ENCODE measurements at places on chromosomes 5 and 9.

- no peak for DNase-seq
Measured at GRCh38 chr9:72649127-72649442, 127.7 kb downstream of the TMC1 start.

GRCh38 chr9:110284211-110284844 is 28.0 kb upstream of the TXN start:
- no peak for DNase-seq

GRCh38 chr5:126954981-126955380 is 75.4 kb downstream of the MARCHF3 start:
- no peak for DNase-seq

DNA sequence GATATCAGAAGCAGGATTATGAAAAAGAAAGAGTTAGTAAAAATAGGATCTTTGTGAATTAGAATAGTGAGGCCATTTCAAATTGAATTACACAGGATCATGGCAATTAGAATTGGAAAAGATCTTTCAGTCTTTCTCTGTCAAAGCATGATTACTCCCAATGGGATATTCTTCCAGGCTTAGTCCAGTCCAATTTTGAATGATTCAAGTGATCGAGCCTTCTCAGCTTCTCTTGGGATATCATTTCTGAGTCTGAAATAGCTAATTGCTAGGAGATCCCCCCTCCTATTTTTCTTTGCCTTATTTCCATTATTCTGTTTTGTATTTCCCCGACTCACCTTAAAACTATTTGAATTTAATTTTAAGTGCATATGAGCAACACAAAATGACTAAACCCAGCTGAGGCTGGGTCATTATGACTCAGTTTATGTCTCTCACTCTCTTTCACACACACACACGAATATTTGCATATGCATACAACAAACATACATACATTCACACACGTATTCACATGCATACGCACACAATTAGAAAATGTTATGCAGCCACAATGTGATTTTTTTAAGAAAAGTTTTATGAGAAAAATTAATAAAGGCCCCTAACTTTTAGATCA is 34.8 kb upstream of the EFNA5 start:
- DNase-seq: no peak

- no peak for DNase-seq
Measured at GRCh38 chr9:86764671-86765343, 182.5 kb downstream of the GAS1 start.

GRCh38 chr9:88521308-88521707 is 13.7 kb upstream of the NXNL2 start:
- no peak for DNase-seq

GRCh38 chr5:4976902-4977301 is 163.2 kb upstream of the ADAMTS16 start:
- no peak for DNase-seq

- no peak for DNase-seq
Measured at GRCh38 chr9:1008216-1008615, 31.8 kb downstream of the DMRT3 start.

DNA sequence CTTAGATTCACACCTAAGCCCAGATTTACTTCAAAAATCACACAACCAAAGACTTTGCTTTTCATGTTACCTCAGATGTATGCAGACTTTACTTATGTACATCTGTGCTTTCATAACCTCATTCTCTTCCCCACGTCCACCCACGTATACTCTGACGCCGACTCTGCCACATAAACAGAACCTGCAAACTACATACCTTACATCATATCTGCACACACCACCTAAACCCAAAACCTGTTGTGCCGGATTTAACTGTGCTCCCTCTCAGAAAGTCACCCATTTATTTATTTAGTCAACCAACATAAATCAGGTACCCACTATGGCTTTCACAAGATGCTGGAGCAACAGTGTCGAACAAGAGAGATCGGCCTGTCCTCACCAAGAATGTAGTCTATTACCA is 1.0 kb upstream of the DPYSL3 start:
- DNase-seq: no peak

GRCh38 chr5:168578006-168578405 is 1.2 kb downstream of the PANK3 start:
- DNase-seq: no peak

- no peak for DNase-seq
Measured at GRCh38 chr9:33304362-33304761, 14.0 kb downstream of the NFX1 start.

DNA sequence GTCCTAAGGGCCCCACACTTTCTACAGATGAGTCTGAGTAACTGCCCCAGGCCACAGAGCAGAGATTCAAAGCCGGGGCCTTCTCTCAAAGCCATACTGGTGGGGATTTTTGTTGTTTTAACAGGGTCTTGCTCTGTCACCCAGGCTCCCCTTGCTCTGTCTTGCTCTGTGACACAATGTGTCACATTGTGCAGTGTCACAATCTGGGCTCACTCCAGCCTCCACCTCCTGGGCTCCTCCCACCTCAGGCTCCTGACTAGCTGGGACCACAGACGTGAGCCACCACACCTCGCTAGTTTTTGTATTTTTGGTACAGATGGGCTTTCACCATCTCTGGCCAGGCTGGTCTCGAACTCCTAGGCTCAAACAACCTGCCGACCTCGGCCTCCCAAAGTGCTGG is 8.6 kb downstream of the AGPAT2 start:
- no peak for DNase-seq

GRCh38 chr5:175383350-175383749 is 60.6 kb downstream of the DRD1 start:
- DNase-seq: no peak

GRCh38 chr5:55308254-55308836 is 556 bp downstream of the MTREX start:
- DNase-seq: peak; percentile 49

DNA sequence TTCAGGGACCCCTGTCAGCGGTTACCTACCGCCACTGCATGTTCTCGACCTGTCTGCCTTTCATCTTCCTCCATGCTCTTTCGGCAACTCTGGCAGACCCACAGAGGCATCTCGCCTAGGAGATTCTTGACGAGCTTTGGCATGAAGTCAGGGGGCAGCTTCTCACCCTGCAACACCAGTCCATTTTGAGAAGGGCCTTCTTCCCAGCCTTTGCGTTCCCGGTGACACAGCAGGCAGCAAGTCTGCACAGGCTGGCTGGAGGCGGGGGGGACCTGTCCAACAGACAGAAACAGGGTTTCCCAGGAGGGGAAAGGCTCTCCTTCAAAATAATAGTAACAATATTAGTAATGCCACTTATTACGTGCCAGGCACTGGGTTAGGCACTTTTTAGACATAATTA is 15.5 kb downstream of the FAM193B start:
- no peak for DNase-seq

DNA sequence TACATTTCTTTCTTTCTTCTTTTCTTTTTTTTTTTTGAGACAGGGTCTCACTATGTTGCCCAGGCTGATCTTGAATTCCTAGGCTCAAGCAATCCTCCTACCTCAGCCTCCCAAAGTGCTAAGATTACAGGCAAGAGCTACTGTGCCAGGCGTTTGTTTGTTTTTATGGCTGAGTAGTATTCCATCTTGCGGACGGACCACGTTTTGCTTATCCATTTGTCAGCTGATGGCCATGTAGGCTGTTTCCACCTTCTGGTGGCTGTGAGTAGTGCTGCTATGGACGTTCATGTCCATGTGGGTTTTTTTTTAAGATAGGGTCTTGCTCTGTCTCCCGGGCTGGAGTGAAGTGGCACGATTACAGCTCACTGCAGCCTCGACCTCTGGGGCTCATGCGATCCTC is 2.5 kb downstream of the DOK3 start:
- no peak for DNase-seq

- DNase-seq: no peak
Measured at GRCh38 chr9:131282688-131283422, 6.5 kb upstream of the FAM78A start.

- DNase-seq: no peak
Measured at GRCh38 chr5:130231786-130232185, 327.5 kb downstream of the CHSY3 start.

GRCh38 chr9:113511047-113511521 is 47.6 kb downstream of the RGS3 start:
- DNase-seq: no peak

DNA sequence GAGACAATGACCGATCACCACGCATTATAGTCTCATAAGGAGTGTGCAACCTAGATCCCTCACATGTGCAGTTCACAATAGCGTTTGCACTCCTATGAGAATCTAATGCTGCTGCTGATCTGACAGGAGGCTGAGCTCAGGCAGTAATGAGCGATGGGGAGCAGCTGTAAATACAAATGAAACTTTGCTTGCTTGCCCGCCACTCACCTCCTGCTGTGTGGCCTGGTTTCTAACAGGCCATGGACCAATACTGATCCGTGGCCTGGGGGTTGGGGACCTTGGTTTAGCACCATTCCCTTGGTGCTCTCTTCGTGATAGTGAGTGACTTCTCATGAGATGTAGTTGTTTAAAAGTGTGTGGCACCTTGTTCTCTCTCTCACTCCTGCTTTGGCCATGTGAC is 50.2 kb downstream of the PRLR start:
- DNase-seq: no peak

- DNase-seq: no peak
Measured at GRCh38 chr5:16844952-16845351, 91.1 kb downstream of the MYO10 start.

DNA sequence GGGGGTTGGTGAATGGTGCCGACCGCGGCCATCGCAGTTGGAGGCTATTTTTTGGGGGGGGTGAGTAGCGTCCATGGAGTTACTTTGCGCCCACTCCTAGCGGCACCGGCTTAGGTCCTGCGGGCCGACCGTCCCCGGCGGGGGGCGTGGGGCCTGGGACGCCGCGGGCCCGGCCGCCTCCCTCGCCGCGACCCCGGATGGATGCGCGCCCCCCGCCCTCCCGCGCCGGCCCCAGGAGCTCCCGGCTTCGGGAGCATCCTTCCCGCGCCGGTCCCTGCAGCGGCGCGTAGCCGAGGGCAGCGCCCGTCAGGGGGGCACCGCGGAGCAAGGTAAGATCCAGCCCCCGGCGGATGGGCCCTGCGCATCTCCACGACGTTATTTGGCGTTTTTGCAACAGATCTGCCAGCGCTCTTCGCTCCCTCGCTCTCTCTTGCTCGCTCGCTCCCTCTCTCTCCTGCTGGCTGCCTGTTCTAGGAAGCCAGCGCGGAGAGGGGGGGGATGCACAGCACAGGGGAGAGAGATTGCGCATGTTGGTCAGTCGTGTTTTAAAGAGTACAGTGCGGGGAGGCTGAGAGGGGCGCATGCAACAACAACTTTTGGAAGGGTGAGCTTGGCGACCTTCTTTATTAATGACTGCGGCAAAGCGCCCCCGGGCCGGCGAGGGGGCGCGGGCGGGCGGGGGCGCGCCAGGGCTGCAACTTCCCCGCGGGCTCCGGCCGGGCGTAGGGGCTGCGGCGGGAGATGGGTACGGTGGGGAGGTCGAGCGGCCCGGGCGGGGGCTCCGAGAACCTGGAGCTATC is 413 bp downstream of the JADE2 start:
- DNase-seq: peak; percentile 87

DNA sequence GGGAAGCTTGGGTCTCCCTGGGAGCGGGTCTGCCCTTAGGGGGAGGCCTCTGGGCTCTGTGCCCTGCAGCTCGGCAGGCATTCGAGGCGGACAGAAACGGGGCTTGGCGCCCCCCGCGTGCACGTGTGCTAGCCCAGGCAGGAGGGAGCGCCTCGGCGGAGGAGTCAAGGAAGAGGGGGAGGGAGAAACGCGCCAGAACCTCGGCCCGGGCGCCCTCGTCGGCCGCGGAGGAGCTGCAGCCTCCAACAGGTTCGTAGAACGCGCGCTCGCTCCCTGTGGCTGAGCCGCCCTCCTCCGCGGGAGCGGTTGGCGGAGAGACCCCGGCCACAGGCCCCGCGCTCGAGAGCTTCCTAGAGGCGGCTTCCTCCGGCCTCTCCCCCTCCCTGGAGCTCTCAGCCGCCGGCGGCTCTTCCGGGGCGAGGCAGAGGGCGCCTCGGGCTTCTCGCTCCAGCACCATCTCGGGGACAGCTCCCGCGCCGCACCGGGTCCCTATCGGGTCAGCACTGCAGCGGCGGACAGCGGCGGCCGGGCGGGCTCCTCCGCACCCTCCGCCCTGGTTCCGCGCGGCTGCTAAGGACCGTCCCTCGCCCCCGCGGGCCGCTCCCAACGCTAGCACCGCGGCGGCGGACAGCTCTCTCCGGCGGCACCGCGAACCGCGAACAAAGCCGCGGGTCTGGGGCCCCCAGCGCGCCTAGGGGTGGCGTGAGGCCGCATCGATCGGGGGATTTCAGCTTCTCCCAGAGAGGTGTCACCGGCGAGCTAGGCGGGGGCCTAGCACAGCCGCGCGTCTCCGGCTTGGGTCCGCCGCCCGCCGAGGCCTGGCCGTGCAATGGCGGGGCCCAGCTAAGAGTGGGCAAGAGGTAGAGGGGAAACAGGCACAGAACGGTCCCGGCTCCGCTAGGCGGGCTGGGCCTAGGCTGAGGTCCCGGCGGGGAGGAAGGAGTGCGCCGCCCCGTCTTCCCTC is 74.6 kb upstream of the CPLX2 start:
- DNase-seq: peak; percentile 75

GRCh38 chr5:131749138-131749537 is 47.7 kb downstream of the FNIP1 start:
- DNase-seq: no peak

- DNase-seq: no peak
Measured at GRCh38 chr5:4022056-4022670, 426.5 kb downstream of the IRX1 start.

DNA sequence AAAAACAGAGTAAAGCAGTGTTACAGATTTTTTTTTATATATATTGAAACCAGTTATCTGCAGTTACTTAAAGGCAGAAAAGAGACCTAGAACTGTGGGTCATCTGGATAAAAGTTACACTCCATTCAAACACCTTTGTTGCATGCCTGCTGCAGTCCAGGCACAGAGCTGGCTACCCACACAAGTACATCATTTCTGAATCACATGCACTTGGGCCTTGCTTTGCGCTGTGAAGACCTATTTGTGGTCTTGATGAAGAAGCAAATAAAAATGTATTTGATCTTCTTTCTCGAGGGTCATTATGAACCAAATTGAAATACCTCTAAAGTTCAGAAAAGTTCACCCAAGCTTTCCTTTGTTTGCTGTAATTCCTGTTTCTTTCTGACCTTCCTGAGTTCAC is 503.0 kb upstream of the ZNF608 start:
- no peak for DNase-seq

DNA sequence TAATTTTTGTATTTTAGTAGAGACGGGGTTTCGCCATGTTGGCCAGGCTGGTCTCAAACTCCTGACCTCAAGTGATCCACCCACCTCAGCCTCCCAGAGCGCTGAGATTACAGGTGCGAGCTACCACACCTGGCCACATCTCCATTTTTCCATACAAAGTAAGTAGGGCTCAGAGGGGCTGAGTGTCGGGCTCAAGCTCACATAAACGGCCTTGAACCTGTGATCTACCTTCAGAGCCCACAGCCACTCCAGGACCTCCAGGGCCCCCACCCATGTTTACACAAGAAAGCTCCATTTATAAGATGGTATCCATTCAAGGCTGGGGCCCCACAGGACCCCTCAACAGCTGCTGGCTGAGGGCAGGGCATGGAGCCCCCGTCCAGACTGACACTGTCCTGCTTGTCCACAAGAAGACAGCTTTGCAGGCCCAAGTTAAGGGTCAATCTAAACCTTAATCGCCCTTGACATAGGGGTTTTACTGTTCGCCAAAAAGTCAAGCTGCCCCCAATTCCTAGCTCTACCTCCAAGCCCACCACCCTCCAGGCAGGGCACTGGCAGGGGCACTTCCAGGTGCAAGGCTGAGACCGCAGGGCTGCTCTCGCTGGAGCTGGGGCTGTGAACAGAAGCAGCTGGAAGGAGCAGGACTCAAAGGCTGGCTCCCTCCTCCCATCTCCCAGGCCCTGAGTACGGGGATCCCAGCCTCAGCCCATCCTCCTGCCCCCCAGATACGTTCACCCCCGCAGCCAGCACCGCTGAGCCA is 18.9 kb downstream of the FAM78A start:
- DNase-seq: no peak

GRCh38 chr5:172008111-172008455 is 1.6 kb upstream of the FBXW11 start:
- no peak for DNase-seq

- peak; percentile 37 for DNase-seq
Measured at GRCh38 chr9:38619556-38620447, 594 bp downstream of the ANKRD18A start.
